ENCODE measurements at places on chromosomes 3 and 15.

DNA sequence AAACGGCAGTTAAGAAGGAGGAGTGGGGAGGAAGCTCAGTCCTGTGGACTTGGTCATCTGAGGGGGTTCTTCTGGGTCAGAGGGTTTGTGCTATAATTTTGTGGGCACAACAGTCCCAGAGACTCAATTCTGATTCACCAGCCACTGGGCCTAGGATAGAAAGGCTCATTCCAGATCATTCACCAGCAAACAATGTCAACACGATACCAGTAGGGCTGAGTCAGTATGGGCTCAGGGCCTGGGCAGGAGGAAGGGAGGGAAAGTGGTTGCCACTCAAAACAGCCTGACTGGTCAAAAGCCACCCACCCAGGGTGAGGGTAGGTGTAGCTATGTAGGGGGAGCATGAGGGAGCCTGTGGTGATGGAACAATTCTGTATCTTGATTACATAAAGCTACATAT lies 86.9 kb upstream of the MEX3B start:
- no peak for DNase-seq

DNA sequence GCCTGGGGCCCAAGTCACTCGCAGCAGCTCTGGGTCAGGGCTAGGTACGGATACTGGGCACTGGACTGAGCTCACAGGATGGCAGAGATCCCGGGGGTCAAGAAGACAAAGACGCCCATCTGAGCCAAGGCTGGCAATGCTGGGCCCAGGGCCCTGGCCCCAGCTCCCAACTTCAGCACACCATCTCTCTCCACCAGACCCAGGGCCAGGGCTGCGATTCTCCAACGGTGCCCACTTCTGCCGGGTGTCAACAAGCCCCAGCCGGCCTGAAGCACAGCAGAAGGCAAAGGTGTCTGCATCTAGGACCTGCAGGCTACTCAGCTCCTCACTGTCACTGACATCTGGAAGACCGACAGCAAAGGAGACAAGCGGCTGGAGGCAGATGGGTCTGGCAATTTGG lies 8.6 kb downstream of the WDR73 start:
- DNase-seq: no peak

DNA sequence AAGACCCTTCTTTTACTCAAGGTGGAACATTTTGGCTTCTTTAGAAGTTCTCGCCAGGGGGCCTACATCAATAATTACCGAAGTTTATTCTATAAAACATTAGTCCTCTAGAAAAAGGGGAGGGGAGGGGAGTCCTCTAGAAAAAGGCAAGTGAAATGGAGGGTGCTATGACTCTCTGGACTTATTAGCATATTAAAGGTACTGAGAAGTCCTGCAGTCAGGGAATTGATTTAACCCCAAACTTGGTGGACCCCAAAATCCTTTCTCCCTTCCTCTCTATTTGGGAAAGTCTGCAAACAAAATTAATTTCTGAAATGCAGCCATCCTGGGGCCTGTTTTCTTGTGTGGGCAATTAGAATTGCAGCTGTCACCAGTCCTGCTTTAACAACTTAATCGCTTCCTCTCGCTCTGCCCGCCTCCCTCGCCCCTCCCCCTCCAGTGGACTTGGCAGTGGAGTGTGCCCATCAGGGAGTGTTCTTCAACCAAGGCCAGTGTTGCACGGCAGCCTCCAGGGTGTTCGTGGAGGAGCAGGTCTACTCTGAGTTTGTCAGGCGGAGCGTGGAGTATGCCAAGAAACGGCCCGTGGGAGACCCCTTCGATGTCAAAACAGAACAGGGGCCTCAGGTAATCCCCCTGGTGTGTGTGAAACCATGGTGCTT lies 18.9 kb upstream of the LRRK1 start:
- no peak for DNase-seq

DNA sequence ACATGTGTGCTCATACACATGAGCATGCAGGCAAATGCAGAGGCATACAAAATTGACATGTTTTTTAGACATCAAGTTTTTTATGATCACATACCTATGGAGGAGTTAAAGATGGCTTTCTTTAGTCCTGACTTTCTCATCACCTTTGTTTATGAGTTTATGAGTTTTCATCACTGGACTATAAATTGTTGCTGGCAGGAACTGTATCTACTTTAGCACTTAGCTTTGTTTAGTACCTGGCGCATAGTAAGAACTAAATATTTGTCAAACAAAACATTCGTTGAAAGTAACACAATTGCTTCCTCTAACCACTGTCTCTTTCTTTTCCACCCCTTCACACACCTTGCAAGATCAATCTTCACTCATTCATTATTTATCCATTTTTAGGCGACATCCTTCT lies 182.6 kb downstream of the SUCNR1 start:
- no peak for DNase-seq

DNA sequence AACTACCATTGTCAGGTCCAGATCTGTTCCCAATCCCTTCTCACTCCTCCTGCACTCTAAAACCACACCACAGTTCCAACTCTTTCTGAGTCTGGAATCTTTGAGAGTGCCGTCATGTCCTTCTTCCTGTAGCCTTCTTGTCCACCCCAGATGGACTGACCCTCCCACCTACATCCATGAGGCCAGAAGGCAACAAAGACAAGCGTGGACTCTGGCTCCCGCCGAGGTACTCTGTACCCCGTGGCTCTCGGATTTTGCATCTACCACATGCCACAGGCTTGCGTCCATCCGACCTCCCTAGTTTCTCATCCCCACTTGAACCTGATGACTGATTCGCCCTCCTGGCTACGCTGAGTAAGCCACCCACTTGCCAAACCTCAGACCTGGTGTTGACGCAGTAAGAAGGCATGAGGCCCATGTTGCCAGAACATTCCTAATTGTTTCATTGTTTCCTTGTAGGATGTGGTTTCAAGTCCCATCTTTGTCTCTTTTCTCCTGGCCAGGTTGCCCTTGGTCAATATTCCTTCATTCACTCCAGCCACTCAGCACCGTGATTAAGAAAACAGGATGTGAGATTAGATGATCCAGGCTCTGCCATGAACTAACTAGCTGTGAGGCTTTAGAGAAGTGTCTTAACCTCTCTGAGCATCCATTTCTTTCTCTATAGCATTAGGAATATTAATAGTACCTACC lies 1.1 kb upstream of the ZBTB38 start:
- no peak for DNase-seq

DNA sequence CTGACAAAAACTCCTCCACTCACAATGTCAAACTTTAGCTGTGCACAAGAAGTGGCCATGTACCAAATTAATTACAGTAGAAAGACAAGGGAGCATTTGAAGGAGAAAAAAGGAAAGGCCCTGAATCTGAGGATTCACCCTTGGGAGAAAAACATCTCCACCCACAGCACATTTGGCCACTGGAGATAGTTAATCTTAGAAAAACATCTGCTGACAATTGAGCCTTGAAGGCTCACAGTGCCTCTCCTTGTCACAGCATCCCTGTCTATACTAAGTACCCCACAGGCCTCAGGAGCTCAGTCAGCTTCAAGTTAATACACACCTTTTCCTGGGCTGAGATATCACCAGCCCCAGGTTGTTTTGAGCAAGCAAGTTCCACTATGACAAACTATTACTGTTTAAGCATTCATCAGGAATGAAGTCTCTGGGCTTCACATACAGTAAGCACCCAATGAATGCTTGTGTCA lies 78.1 kb upstream of the SETMAR start:
- no peak for DNase-seq

DNA sequence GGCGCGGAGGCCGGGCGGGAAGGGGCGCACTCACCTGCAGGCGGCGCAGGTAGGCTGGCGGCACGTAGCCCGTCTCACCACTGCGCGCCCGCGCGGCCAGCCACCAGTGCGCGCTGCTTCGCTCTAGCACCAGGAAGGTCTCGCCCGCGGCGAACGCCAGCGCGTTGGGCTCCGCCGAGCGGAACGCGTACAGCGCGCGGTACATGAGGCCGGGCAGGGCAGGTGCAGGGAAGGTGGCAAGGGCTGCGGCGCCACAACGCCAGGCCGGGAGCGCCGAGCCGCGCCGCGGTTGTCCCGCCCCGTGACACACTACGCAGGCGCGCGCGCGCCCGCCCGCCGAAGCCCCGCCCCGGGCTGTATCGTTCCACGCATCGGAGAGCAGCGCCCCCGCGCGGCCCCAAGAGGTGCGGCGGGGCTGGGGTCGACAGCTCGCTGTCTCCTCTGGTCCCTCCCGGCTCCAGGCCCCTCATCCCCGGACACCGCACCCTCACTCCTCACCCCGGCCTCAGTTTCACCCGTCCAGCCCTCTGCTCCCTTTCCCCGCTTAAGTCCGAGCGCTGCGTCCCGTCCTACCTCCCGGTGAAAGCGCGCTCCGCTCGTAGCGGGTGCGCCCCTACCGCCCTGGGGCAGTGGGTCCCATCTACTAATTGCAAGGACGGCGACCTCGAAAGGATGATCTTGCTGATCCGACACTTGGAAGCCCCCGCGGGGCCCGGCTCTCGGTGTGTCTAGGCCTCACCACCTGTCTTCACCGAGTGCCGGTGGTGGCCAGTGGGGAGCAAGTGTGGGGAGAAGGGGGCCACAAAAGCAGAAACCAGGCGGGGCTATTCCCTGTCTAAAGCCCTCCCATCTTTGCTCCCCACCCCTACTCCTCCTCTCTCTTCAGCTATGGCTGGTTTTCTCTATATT lies at the start of gene NCKIPSD:
NCKIPSD (minus strand) TSS at position 313 of the 909 bp plus-strand sequence; CDS start at position 205, 108 bp downstream.
- DNase-seq: peak; percentile 92

- DNase-seq: no peak
Observed at GRCh38 chr3:69558912-69559311, 173.0 kb upstream of the FRMD4B start.

- DNase-seq: no peak
Observed at GRCh38 chr15:60386615-60387014, 11.2 kb downstream of the ANXA2 start.

- no peak for DNase-seq
Observed at GRCh38 chr3:186492385-186492984, 51.7 kb downstream of the CRYGS start.

GRCh38 chr15:86392874-86393273 lies 313.2 kb downstream of the AGBL1 start:
- no peak for DNase-seq

DNA sequence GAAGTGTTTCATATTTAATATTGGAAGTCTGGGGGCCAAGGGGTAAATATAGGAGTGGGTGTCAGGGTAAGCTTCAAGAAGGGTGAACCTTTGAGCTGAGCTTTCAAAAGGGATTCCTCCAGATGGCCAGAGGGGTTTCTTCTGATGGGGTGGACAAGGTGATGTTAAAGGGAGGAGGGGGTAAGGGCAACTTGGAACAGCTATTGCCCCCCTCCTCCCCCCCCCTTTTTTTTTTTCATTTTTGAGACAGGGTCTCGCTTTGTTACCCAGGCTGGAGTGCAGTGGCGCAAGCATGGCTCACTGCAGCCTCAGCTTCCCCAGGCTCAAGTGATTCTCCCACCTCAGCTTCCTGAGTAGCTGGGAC lies 2.1 kb upstream of the TTLL3 start:
- no peak for DNase-seq

DNA sequence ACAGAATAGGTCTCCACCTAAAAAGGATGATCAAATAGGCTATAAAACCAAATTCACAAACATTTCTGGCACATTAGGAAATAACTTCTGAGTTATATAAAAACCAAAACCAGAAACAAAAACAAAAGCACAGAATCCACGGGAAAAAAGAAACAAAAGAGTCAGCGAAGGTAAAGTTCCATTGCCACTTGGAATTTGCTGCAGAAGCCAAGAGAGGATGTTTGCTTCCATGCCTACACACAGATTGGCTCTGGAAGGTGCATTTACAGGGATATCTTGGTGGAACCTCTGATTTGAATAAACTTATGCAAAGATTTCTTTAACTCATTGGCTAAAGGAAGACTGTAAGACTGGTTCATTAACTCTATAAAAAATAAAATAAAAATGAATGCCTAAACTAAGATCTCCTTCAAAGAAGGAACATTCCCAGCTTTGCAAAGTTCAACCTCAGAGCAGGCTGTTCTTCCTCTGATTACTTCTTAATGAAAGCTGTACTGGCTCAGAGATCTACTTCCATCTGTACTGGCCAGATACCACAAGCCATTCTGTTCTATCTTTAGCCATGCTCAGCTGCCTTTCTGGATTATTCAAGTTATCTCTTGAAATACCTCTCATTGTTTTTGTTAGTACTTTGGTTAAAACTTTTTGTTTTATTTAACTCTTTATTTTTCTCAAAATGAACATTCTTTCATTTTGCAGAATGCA lies 537.5 kb upstream of the CCDC54 start:
- DNase-seq: no peak

GRCh38 chr3:13143381-13144004 lies 70.3 kb upstream of the IQSEC1 start:
- no peak for DNase-seq

- DNase-seq: no peak
Observed at GRCh38 chr3:150588027-150588830, 14.9 kb upstream of the SELENOT start.

- no peak for DNase-seq
Observed at GRCh38 chr3:13095408-13095937, 22.2 kb upstream of the IQSEC1 start.

DNA sequence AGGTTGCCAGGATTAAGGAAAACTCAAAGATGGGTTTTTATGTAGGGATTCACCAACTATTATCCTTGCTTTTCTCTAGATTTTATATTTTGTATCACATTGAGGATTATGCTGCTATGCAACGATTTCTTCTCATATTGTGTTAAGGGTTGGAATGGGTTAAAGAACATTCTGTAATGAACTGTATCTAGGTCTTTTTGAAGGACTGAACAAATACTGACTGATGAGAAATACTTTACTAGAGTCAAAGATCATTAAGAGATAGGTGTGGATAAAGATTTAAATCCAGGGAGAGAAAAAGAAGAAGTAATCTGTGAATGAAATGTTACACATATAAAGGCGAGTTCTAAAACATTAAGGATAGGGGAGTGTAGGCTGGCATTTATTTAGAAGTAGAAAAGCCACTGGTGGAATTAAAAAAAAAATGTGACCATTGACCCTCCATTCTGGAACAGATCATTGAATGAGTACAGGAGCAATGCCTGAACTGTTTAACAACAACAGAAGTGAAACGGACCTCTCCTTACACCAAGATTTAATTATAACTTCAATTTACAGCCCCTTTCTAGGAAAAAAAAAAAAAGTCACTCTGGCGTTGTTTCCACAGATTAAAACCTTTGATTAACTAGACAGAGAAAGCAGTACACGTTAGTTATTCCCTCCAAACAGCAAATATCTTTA lies 39.2 kb downstream of the PROS1 start:
- DNase-seq: no peak

- no peak for DNase-seq
Observed at GRCh38 chr15:50943638-50944037, 35.2 kb downstream of the AP4E1 start.

DNA sequence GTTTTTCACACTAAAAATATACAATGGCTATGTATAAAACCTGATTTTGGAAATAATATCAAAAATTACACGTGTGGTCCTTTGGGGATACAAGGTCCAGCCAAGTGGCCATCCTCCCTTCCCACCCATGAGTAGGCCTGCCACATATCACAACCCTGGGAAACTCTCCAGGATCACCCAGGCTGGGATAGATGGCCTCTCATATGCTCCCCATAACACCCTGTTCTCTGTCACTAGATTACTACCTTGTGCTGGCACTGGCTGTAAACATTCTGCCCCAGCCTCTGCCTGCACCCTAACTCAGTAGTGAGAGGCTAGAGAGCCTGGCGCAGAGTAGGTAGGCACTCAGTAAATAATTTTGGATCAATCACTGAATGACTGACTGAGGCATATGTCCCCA lies 52.1 kb downstream of the CLDN18 start:
- no peak for DNase-seq

GRCh38 chr15:47332481-47332880 lies 384.8 kb upstream of the SEMA6D start:
- DNase-seq: no peak
